ENCODE measurements at places on chromosomes 2 and 18.

DNA sequence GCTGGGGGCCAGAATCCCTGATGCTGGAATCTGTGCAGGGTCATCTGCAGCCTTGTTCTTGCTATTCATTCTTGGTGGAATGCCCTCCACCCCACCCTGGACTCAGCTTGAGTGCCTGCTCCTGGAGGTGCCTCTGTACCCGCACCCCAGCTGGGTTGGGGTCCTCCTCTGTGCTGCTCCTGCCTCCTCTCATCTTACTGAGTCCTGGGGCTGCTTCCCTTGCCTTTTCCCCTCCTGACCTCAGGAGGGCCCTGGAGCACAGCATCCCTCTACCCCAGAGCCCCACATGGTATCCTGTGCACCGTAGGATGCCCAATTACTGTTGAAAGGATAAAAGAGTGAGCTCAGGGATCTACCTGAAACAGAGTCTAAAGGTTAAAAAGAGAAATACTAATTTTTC lies 81.6 kb downstream of the CIB4 start:
- no peak for DNase-seq

GRCh38 chr18:77249569-77250500 lies at the start of gene GALR1:
GALR1 (plus strand) TSS chr18:77249848; CDS start chr18:77250549, 701 bp downstream.
- DNase-seq, result no peak

DNA sequence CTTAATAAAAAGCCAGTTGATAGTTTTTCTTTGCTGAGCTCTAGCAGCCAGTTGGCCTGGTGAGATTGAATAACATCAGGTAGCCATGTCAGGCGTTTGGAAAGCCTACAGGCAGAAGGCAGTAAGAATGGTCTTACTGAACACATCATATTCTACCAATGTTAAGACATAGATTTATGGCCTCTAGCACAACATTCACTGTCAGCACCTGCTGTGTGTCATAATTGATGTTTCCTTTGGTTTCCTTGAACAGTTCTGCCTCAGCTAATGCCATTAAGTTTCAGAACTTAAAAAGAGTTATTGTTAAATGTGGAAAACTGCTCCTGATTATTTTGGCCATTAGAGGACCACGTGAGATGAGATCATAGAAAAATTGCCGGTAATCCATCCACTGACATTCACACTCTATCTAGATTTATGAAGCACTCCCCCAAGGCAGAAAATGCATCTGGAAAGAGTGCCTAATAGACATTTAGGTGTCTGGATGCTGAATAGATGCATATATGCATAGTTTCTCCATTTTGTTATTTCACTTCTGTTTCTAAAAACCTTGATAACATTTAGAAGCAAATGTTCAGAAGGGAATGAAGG lies 434.7 kb downstream of the PTPRM start:
- DNase-seq, result no peak

DNA sequence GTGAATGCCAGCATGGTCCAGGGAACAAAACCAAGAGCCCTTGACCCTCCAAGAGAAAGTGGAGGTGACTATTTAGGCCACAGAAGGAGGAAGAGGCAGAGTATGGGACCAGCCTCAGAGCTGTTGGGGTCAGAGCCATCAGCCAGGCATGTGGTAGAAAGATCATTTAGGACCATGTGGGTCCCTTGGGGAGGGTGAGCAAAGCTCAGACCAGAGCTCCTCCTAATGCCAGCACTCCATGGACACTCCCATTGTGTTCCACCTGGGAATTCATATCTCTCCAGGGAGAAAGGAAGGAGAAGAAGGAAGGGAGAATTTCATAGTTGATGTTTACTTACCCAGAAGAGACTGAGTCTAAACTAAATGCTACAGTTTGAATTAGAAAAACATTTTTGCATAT lies 73.2 kb downstream of the CYBRD1 start:
- DNase-seq, result no peak

GRCh38 chr2:160650196-160651118 lies 156.8 kb upstream of the RBMS1 start:
- DNase-seq, result no peak

- DNase-seq, result no peak
These were observed 35.3 kb downstream of the MMADHC start for GRCh38 chr2:149552226-149552625.

- DNase-seq, result no peak
These were observed 15.3 kb downstream of the STRN start for GRCh38 chr2:36951027-36951518.

DNA sequence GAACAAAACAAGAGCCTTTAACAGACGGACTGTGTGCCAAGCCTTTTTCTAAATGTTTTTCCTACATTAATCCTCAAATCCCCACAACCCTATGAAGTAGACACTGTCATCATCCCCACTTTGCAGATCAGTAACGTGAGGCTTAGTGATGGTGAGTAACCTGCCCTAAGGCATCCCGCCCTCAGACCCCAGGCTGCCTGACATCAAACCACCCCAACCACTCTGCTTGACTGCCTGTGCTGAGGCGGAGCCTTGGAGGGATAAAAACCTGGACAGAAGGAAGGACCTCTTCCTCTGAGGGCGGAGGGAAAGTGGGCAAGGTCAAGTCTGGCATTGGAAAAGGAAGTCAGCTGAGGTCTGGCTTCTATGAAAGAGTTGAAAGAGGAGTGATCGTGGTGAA lies 104.6 kb downstream of the SP3 start:
- no peak for DNase-seq

- no peak for DNase-seq
These were observed 433.0 kb upstream of the REG3G start for GRCh38 chr2:78592491-78592890.

GRCh38 chr2:197268786-197269584 lies 41.6 kb downstream of the ANKRD44 start:
- no peak for DNase-seq

DNA sequence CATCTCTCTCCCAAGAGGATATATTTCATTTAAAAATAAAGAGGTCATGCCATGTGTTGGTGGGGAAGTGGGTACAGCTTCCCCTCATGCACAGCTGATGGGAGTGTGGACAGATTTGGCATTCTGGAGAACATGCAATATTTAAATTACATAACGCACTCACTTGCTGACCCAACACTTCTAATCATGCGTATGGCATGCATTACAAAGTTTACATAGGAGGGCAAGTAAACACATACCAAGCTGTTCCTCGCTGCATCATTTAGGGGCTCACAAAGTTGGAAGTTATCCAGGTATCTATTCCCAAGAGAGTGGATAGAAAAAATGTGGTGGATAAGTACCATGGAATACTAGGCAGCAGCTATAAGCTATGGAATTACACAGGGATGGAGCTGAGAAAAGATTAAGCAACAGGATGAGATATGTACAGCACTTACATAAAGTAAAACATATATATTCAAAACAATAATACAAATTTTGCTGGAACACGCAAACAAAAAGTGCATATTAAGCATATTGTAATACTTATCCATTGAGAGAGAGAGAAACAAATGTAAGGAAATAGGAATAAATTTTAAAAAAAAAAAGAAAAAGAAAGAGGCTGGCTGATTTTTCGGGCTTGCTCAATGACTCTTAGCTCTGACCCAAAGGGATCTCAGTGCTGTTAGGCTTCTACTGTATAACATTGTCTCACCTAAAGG lies 11.0 kb downstream of the CYP1B1 start:
- DNase-seq, result no peak

DNA sequence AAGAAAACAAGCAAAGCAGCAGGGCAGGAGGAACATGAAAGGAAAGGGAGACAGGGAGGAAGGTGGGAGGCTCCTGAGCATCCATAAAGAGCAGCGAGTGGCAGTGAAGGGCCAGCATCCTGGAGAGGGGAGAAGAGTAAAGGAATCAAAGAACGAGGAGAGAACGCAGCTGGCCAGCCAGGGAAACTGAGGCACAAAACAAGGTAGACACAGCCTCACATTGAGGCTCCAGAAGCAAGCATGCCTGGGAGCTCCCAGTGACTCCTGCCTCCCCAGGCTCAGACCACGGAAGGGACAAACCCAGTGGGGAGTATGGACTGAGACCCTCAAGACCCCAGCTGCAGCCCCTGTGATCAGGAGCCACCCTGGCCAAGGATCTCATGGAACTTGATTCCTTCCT lies 14.0 kb upstream of the TNS1 start:
- no peak for DNase-seq

GRCh38 chr2:181070119-181070835 lies 89.9 kb downstream of the UBE2E3 start:
- no peak for DNase-seq

- no peak for DNase-seq
These were observed 3.2 kb downstream of the STRN start for GRCh38 chr2:36963106-36963505.

DNA sequence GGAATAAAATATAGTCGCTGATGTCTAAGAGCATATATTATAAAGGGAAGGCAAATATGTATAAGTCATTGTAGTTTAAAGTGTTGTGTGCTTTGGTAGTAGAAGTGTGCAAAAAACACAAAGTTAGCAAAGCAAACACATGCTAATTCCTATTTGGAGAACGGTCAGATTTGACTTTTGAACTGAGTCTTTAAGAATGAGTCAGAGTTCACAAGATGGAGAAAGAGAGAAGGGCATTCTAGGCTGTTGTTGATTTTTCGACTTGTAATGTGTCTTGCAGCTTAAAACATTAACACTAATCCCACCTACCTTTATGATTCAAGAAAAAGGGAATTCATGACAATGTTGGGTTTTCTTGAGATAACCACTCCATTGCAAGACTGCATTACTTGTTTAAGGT lies 98.1 kb downstream of the CRIM1 start:
- DNase-seq, result no peak

DNA sequence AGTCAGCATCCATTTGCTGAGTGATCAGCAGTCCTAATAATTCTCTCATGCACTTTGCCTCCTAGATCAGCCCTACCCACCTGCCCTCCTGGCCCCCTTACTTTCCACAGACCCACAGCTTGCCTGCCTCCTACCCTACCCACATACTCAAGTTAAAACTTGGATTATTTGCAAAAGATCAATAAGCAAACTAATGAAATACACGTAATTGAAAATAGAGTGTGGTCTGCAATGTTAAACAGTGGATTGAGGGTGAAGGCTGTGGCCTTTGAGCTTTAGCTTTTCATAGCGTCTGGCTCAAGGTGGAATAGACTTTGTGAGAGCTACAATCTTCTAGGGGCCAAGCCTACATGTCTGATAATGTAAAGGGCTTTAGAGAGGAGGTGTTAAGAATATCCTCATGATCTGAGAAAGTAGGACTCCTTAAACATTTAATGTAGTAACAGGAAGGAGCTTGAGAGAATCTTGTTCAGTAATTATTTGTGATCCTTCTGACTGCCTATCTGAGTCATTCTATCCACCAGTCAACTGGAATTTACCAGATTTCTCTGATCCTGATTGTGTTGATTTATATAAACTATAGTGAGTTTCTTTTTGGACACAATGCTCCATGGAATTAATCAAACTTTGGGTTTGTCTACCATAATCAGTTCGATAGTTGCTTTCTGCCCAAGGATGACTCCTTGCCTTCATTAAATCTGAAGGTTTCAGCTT lies 310.0 kb downstream of the HRH4 start:
- no peak for DNase-seq

DNA sequence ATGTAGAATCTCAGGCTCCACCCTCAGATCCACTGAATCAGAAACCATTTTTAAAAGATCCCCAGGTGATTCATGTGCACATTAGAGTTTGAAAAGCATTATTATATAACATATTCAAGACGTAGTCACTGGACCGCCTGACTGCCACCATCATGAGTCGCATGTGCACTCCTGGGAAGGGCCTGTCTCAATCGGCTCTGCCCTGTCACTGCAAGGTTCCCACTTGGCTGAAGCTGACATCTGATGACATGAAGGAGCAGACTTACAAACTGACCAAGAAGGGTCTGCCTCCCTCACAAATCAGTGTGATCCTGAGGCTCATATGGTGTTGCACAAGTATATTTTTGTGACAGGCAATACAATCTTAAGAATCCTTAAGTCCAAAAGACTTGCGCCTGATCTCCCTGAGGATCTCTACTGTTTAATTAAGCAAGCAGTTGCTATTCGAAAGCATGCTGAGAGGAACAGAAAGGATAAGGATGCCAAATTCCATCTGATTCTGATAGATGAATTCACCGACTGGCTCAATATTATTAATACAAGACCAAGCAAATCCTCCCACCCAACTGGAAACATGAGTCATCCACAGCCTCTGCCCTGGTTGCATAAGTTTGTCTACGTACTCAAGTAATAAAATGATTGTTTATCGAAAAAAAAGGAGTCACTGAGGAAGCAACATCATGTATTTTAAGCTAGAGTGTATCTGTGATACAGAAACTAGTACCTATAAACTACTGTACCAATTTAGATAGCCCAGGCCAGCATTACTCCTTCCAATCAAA lies 26.2 kb downstream of the ATAD2B start:
- DNase-seq, result peak; percentile 10

DNA sequence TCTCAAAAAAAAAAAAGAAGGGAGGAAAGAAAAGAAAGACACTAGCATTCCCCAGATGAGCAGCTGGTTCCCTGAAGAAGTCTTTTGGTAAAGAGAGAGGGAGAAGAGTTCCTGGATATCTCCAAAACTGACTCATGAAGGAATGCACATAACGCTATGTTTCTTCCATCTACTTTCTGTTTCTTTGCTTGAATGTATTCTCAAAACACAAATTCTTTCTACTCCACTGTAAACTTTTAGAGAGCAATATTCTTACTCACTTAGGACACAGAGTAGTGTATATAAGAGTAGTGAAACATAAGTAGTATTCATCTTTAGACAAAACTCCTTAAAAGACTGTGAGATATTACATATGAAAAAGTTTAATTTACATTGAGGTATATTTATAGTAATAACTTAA lies 64.2 kb downstream of the TRIP12 start:
- no peak for DNase-seq

GRCh38 chr2:38603402-38604290 lies 918 bp upstream of the HNRNPLL start:
- DNase-seq, result peak; percentile 79

GRCh38 chr2:232789082-232789481 lies 12.7 kb upstream of the KCNJ13 start:
- DNase-seq, result no peak

- peak; percentile 15 for DNase-seq
These were observed 229.7 kb downstream of the KLHL29 start for GRCh38 chr2:23614701-23615100.

DNA sequence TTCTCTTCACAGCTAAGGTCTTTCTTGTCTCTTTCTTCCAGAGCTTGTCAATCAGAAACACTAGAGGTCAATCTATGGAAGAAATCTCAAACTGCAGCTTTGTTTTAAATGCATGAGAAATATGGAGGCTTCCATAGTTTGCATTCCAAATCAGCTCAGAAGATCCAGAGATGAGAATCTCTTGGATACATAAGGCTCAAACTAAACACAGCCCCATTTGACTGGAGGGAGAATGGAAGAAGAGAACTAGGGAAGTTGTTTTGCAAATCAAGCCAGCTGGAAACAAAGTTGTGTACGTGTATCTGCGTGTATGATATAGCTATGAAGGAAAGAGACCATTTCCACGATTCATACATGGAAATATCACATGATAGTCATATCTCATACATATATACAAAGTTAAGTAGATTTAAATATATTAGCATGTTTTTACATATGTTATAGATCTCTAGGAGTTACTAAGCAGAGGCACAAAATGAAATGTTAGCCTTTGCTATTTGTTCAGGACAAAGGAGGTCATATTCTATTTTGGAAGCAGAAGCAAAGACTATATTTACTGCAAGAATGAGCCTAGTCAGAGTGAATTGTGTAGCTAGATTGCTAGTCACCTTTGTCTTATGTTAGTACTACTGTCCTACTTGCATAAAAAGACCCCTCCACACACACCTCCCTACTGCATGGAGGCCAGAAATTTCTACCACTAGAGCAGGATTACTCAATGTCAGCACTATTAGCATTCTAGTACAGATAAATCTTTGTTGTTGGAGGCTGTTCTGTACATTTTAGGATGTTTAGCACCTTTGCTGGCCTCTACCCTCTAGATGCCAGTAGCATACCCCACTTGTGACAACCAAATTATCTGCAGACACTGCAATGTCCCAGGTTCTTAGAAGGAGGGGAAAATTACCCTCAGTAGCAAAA lies 303.5 kb upstream of the CHAC2 start:
- DNase-seq, result no peak

- no peak for DNase-seq
These were observed 105.7 kb downstream of the ACAA2 start for GRCh38 chr18:49707599-49707998.

Measured in CD8-positive, alpha-beta T cell (primary cell).